ENCODE measurements at places on chromosomes 6 and 20.

- no peak for DNase-seq
These were observed 43.1 kb upstream of the IL20RA start for GRCh38 chr6:137087902-137088301.

DNA sequence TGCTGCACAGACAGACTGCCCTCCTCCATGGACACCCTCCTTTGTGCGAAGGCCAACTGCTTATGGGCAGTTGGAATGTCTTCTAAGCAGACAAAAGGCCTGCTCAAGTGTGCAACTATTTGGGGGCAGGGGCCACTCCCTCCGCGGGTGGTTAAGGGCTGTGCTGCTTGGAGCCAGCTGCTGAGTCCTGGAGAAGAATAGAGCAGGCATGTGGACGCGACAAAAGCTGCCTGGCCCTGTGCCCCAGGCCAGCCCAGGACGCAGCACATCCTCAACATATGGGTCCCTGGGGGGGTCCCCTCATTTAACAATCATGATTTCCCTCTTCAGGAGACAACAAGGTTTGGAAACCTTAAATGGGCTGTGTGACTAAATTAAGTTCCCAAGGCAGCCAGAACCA lies 45.5 kb upstream of the ENTPD6 start:
- DNase-seq, result no peak

DNA sequence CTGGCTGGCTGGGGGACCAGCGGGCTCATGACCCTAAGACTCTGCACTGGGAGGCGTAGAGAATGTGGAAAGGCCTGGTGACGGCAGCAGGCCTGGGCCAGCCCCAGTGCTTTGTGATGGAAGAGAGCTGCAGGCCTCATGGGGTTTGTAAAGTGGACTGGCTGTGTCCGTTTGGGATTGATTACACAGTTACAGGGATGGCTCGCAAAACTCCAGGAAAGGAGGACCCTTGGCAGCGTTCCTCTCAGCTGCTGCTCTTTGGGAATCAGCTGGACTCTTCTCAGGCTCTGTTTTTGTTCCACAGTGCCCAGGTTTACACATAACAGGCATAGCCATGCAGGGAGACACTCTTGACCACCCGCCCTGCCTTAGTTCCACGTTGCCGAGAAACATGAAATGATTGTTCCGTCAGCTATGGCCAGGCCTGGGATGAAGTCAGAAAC lies 89.0 kb downstream of the SLX4IP start:
- peak; percentile 32 for DNase-seq

DNA sequence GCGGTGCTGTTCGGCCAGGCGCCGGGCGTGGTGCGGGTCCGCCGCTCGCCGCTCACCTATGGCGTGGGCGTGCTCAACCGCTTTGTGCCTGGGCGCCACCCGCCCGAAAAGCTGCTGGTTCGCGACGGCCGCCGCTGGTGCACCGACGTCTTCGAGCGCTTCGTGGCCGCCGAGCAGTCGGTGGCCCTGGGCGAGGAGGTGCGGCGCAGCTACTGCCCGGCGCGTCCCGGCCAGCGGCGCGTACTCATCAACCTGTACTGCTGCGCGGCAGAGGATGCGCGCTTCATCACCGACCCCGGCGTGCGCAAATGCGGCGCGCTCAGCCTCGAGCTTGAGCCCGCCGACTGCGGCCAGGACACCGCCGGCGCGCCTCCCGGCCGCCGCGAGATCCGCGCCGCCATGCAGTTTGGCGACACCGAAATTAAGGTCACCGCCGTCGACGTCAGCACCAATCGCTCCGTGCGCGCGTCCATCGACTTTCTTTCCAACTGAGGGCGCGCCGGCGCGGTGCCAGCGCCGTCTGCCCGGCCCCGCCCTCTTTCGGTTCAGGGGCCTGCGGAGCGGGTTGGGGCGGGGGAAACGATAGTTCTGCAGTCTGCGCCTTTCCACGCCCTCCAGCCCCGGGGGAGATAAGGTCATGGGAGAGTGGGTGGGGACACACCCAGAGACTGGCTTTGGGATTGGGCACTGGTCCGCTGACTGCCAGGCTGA lies 15.7 kb downstream of the ADISSP start:
- DNase-seq, result peak; percentile 26

GRCh38 chr6:4637691-4638433 lies 138.3 kb upstream of the CDYL start:
- DNase-seq, result no peak

GRCh38 chr6:56984361-56984760 lies 29.5 kb downstream of the BEND6 start:
- DNase-seq, result no peak

GRCh38 chr20:3678198-3678597 lies 3.6 kb downstream of the ADAM33 start:
- DNase-seq, result no peak

GRCh38 chr20:40584130-40584809 lies 104.8 kb downstream of the MAFB start:
- no peak for DNase-seq

GRCh38 chr6:41047745-41048732 lies 5.0 kb upstream of the APOBEC2 start:
- DNase-seq, result no peak

DNA sequence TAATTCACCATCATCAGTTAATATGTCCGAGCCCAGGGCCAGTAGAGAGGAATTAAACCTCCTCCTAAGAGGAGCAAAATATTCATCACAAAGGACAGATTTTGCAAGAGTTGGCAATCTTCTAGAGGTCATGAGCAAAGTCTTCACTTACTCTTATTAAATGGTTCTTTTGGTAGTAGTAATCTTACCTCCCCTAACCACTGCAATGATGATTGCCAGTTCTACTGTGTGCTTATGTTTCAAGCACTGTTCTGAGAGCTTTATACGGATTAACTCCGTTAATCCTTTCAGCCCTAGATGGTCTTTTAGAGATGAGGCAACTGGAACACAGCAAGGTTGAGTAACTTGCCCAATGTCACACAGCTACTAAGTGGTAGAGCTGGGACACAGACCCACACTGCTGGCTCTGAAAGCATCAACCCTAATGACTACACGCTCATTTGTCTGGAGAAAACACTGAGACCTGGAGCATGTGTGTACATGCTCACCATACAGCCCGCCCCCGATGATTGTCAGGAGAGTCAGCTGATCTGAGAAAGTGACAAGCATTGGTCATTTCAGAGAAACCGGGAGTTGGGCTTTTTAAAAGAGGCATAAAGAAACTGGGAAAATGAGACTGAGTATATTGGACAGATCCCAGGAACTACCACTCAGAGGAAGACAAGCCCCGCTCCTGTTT lies 276.0 kb downstream of the NRN1 start:
- no peak for DNase-seq

- no peak for DNase-seq
These were observed 15.7 kb upstream of the LAMA4 start for GRCh38 chr6:112269979-112270566.

- no peak for DNase-seq
These were observed 78.6 kb upstream of the SLC22A16 start for GRCh38 chr6:110554966-110555460.

DNA sequence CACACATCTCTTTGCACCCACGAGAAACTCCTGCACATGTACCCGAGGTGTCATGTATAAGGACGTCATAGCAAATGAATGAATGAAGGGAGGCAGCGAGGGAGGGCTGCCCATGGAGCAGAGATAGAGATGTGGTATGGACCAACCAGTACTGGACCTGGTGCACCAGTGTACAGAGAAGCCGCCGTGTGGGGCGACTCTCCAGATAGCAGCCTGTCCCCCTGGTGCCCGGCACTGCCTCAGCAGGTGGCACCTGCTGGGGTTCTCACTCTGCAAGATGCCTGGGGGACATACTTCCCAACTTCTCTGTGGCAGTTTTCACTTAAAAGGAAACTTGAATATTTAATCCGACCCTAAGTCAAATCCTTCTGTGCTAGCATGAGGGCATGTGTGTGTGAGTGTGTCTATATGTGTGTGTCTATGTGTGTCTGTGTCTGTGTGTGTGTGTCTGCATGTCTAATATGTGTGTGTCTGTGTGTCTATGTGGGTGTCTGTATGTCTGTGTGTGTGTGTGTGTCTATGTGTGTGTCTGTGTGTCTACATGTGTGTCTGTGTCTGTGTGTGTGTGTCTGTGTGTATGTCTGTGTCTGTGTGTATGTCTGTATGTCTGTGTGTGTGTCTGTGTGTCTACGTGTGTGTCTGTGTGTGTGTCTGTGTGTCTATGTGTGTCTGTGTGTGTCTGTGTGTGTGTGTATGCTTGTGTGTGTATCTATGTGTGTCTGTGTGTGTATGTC lies 132.0 kb downstream of the RNASET2 start:
- DNase-seq, result no peak

- no peak for DNase-seq
These were observed 52.1 kb downstream of the KCNK5 start for GRCh38 chr6:39177130-39177529.

DNA sequence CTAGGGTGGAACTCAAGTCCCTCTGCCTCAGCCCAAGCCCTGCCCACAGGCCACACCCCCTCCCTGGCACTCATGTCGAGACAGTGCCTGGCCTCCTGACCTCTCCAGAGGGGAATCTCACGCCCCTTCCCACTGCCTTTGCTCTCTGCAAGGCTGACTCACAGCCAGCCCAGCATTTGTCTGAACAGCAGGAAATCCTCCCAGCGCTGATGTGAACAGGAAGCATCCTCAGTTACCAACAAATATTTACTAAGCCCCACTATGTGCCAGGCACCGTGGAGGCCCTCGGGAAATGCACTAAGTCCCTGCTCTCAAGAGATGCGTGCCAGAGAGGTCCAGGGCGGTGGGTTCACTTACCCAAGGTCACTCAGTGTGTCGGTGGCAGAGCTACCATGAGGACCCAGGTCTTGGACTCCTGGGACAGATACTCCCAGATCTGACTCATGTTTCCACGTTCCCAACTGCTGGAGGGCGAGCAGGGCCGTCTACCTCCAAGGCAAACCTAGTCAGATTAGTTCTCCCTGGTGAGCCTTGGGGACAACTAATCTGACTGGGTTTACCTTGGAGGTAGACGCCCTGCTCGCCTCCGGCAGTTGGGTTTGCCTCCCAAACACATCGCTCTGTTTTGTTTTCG lies 7.8 kb downstream of the ADA start:
- no peak for DNase-seq
